AG04449 (cell line): ENCODE measurements at places on chromosomes 1 and 21.

GRCh38 chr1:150973258-150973835 lies 1.3 kb downstream of the CERS2 start:
- DNase-seq: no peak

GRCh38 chr1:109133002-109133706 lies 19.2 kb downstream of the ELAPOR1 start:
- DNase-seq: no peak

DNA sequence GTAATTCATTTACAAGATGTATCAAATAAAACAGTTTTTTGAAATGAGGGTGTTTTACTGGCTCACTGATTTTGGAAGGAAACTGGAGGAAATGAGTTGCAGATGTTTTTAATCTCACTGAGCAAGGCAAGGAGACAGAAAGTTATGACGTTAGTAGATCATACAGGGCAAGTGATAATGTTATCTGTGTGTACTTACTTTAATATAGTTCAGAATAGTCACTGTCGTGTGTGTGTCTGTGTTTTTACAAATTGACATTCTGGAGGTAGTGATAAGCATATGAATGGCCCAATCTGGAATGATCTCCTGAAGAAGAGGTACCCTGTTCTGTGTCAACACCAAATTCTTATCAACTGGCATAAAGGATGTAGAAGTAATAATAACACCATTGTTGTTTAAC lies 1.9 kb upstream of the GBP4 start:
- DNase-seq: no peak

GRCh38 chr1:201228011-201228983 lies 37.7 kb downstream of the IGFN1 start:
- no peak for DNase-seq

DNA sequence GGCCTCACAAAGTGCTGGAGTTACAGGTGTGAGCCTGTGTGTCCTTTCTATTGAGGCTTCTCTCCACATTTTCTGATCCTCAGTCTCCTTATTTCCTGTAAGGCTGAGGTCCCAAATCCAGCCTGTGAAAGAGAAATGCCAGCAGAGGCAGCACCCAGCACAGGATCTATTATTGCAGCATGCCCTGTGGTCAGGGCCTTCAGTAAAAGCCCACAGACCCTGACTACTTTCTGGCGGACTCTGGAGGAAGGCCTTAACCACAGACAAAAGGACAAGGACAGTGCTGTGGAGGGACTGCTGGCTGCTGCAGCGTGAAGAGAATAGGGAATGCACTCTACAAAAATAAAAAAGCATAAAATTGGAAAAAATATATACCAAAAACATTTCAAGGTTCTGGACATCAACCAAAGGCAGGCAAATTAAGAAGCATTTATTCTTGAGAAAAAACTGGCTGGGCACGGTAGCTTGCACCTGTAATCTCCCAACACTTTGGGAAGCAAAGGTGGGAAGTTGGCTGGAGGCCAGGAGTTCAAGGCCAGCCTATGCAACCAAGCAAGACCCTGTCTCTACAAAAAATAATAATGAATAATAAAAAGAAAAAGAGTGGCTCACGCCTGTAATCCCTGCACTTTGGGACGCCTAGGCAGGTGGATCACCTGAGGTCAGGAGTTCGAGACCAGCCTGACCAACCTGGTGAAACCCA lies 9.4 kb upstream of the PGD start:
- DNase-seq: no peak

GRCh38 chr1:232183802-232184201 lies 446.1 kb downstream of the SIPA1L2 start:
- no peak for DNase-seq

DNA sequence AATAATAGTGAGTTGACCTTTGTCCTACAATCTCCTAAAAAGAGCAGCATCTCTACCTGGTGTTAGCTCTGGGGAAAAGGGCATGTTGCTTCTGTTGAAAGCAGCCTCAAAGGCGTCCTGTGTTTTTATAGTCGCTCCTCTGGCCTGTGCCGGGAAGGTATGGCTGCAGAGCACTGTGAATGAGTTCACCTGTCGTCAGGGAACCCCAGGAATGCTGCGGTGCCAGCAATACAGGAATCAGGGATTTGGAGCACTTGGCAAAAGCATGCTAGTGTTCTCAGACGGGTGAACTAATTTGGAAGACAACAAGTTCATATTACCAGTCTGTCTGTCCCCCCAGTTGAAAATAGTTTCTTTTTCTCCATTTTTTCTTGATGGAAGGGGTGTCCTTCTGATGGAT lies 60.3 kb upstream of the PGD start:
- no peak for DNase-seq

DNA sequence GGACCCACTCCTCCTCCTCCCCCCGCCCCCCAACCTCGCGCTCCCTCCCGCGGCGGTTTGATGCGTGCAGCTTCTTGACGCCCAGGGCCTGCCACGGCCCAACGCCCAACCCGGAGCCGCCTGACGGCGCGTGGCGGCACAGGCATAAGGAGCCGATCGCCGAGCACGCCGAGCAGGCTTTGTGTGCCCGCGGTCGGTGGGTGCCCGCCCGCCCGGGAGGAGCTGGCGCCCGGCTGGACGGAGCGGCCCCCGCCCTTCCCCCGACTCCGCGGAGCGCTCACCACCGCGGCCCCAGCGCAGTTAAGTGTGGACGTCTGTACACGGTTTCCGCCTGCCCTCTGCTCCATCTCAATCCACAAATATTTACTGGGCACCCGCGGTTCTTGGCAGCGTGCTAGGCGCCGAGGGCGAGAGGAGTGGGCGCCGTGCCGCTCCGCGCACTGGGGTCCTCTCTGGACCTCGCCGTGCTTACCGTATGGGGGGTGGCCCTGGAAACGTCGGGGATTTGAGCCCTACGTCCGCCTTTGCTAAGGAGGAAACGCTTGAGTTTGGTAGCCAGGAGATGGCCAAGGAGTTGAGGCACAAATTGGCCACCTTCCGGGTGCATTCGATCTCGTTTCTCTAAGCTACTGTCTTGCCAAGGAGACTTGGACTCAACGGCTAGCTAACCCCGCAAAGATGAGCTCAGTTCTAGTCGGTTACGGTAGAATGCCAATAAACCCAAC lies 444 bp upstream of the HDGF start:
- DNase-seq: peak; percentile 72

DNA sequence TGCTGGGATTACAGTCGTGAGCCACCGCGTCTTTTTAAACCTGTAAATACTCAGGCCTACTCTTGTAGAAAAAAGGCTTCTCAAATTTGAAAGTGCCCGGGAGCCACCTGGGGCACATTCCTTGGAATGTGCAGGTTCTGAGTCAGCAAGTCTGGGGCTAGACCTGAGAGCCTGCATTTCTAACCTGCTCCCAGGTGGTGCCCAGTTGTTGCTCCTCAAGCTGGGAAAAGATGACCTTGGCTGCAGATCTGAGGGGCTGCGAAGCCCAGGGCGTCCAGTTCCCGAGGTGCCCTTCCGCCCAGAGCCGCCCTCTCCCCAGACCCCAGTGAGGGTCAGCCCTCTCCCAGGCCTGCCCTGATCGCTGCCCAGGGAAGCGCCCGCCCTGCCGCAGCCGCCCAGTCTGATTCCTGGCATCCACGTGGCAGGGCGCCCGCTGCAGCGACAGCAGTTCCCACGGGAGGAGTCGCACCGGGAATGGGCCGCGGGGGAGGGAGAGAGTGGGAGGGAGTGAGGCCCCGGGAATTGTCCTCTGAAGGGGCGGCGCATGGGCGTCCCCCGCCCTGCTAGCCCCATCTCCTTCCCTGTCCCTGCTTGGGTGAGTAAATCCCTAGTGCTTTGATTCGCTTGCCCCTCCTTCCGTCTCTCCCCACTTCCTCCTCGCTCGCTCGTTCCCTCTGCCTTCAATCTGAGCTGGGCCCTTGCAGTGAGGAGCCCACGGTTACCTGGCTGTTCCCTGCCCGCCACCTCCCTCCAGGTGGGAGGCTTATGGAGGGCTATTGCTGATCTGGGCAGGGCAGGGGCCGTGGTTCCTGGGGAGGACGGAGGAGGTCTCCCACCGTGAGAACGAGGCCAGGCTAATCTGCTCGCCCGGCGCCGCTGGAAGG lies 18.8 kb upstream of the TENT5B start:
- DNase-seq: no peak

- no peak for DNase-seq
Observed at GRCh38 chr1:55702064-55702463, 486.9 kb upstream of the USP24 start.

- no peak for DNase-seq
Observed at GRCh38 chr1:33005838-33006421, 30.8 kb downstream of the AK2 start.

DNA sequence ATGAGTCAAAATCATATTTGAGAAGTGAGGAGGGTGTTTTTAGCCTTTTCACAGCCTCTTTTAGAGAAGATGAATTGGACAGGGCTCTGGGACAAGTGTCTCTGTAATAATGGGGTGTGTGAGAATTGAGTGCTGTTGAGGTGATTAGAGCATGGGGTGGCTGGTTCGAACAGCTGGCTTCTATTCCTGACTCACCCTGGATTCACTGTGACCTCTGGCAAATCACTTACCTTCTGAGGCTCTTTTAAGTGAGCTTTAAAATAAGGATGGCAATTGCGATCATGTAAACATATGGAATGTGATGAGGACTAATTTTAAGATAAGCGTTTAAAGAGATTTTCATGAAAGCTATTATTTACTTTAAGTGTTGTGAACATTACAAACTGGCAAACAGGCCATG lies 243.4 kb downstream of the ADGRL2 start:
- DNase-seq: no peak

GRCh38 chr1:26602378-26602959 lies 72.9 kb downstream of the RPS6KA1 start:
- no peak for DNase-seq

GRCh38 chr1:25145775-25146393 lies 86.4 kb downstream of the SYF2 start:
- DNase-seq: no peak

DNA sequence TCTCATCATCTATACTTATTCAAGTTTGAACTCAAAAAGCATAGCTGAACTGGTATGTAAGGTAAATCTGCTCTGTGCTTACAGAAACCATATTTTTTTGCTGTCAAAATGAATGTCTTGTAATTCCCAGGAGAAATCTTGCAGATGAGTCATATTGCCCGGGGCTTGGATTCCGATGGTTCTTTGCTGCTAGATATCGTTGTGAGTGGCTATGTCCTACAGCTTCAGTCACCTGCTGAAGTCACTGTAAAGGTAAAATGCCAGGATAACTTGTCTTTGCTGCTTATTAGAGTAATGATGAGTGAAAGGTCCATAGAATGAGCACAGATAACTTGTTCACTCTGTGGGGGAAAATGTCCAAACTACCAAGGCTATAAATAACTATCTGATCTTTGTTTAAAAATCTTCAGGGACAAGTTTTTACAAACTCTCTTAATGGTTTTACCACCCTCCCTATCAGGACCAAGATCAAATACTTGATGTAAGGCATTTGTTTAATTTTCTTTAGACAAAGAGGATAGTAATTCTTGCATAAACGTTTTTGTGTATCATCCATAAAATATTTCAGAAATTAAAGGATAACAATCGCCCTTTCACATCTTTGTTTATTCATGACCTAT lies 222.3 kb downstream of the TPR start:
- DNase-seq: peak; percentile 45

GRCh38 chr1:29670752-29671151 lies 434.4 kb downstream of the PTPRU start:
- DNase-seq: no peak

DNA sequence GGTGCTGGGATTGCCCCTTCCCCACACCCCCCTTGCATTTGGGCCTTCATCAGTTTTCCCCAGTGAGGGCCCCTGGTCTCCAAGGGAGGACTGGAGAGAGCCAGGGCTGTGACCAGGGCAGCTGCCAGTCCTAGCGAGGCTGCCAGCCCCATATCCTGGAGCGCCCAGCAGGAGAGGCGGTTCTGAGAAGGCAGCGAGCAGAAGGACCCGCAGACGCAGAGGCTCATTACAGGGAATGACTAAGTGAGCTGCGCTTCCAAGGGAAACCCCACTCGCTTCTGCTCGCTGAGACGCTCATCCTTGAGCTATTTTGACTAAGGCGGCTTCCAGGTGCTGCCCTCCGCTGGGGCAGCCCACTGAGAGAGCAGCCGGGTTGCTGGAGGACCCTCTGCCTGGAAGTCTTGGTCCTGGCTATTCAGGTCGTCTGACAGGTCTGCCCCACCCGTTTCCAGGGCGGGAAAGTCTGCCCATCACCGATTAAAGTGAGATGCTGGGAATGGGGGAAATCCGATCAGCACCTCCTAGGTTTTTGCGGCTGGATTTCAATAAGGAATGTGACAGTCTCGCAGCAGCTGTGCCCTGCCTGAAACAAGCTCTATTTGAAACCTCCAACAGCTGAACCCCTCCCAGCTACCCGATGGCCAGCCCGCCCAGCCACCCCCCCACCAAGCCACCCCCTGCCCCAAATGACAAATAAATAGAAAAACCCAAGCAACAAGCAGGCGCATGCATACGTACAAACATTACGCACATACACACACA lies 2.8 kb downstream of the KCNN3 start:
- DNase-seq: peak; percentile 45
